ENCODE measurements at places on chromosomes 16 and 17. TPM values are rescaled to one million over a fixed set of nuclear protein-coding genes. Genes with fewer than 3 reads are reported as not detected.

Gene CCDC154
- total RNA-seq = 0.43 TPM

Gene RPUSD1
- 19.8 TPM for total RNA-seq

Gene MAF
- total RNA-seq = 17.7 TPM

Gene FOXF1
- total RNA-seq = 85.8 TPM

Gene MPRIP
- 150 TPM for total RNA-seq
